Activated CD8-positive, alpha-beta T cell treated with anti-CD3 and anti-CD28 coated beads for 36 hours (primary cell): ENCODE measurements at places on chromosomes 1 and 21. TPM values are rescaled to one million over a fixed set of nuclear protein-coding genes. Genes with fewer than 3 reads are reported as not detected.

EXOSC10 gene
- total RNA-seq, result 66.6 TPM

- DNase-seq, result no peak
Observed at GRCh38 chr1:184532199-184532598, 145.4 kb downstream of the C1orf21 start.

CELA2A gene
- not detected for total RNA-seq

DOP1B gene
- total RNA-seq, result 15.2 TPM

C8A gene
- not detected for total RNA-seq

FAM151A gene
- total RNA-seq, result not detected

BTBD8 gene
- total RNA-seq, result 2.0 TPM

MAST2 gene
- 19.5 TPM for total RNA-seq

- DNase-seq, result peak; percentile 9
Observed at GRCh38 chr1:152448095-152448494, 34.0 kb upstream of the CRNN start.

TXNDC12 gene
- 24.3 TPM for total RNA-seq

DNA sequence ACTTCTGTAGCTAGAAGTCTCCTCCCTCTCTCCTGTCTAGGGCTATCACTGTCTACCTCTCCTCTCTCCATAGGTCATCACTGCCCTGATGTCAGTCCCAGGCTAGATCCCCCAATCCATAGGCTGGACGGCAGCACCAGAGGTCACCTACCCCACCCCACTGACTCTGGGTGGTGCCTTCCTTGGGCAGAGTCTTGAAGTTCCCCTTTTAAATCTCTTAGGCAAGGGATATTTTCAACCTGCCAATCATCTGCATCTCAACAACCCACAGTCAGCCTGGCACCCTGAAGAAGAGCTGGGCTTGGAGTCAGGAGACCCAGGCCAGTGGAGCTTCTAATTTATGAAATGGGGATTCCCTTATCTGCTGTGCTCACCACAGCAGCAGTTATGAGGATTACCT, 13.2 kb downstream of the MYBPH start:
- DNase-seq, result no peak

PGLYRP3 gene
- total RNA-seq, result not detected
